ENCODE measurements at places on chromosomes 4 and X.

- peak; percentile 88 for DNase-seq
These were observed 50.0 kb downstream of the TMA16 start for GRCh38 chr4:163544407-163545038.

DNA sequence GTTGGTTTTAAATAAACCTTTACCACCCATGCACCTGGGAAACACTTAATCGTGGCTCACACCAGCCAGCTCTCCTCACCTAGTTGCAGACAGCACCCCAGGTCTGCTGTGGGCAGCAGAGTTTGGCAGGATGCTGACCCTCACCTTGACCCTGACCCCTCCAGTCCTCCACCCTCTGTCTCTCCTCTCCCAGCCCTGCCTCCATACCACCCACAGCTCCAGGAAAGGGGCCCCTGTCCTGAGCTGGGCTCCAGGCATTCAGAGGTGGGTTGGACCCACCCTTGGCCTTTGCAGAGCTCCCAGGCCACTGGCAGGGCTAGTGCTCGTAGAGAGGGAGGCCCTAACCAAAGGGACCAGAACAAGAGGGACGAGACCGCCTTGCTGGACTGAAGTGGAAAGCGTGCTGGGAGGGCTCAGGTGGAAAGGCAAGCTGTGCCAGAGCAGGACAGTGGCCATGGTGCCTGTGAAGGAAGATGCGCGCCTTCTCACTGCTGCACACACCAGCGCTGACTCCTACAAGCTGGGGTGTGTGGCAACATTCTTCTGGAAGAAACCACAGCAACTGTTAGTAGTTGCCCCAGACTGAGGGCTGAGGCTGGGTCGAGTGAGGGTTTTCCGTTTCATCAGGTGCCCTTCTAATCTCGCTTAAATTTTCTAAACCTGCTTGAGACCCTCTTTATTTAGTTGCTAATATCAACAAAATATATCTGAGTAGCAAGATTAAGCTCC is 10.7 kb upstream of the S100P start:
- DNase-seq: no peak

DNA sequence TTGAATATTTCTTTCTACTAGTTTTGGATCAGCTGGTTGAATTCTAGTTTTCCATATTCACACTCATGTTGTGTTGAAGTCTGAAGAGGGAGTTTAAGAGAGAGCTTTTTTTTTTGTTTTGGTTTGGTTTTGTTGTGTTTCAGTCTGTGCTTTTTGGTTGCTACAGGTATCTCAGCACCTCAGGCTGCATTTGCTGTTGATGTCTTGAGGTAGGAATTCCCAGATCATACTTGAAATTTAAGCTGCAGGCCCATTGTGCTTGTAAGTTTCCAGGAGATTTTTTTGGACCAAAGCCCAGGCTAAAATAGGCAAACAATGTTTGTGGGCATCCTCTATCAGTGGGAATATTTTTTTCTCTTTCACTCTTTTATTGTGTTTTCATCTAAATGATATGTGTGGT is 190.2 kb upstream of the AGA start:
- DNase-seq: no peak

GRCh38 chrX:153922932-153923857 is 2.9 kb downstream of the ARHGAP4 start:
- DNase-seq: peak; percentile 60

DNA sequence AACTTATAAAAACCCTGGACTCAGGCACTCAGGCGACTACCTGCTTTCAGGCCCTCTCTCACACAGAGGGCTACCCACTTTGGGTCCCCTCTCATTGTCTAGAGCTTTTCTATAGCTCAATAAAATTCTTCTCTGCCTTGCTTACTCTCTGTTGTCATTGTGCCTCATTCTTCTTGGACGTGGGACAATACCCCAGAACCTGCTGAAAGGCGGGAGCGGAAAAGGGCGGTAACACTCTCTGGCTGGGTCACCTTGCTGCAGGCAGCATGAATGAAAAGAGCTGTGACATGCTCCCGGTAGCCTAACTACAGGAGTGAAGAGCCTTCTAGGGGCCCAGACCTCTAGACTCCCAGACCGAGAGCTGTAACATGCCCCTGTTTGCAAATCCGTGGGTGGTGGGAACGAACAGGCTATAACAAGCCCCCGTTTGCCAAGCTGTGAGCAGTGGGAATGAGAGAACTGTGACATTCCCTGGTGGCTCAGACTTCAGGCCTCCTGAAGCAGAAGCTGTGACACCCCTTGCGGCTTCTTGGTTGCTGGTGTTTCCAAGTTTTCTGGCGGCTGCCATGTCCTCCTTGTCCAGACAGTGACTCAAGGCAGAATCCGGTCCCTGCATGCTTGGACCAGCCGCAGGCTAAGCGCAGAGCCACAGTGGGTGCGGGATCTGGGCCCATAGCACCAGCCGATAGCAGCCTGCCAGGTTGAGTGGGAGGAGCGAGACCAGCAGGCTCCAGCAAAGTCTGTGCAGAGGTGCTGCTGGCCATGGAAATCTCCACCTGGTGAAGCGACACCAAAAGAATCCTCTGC is 684.6 kb downstream of the ARAP2 start:
- DNase-seq: no peak

GRCh38 chrX:141732031-141732430 is 33.5 kb upstream of the SPANXD start:
- DNase-seq: no peak

GRCh38 chrX:9204560-9204959 is 170.6 kb upstream of the FAM9B start:
- no peak for DNase-seq

- no peak for DNase-seq
These were observed 288.4 kb downstream of the KLHL4 start for GRCh38 chrX:87805829-87806490.

Measured in activated CD4-positive, alpha-beta T cell treated with anti-CD3 and anti-CD28 coated beads, Interleukin-2, amount 10 ng/mL, durations not matched to agents 24 days and 14 days (primary cell).